ENCODE measurements at places on chromosomes 4 and X. TPM values are rescaled to one million over a fixed set of nuclear protein-coding genes. Genes with fewer than 3 reads are reported as not detected.

GRCh38 chrX:120147537-120147936 lies 10.9 kb upstream of the RHOXF2 start:
- DNase-seq, result no peak

- peak; percentile 97 for DNase-seq
Measured at GRCh38 chr4:145734576-145735346, 54.8 kb downstream of the C4orf51 start.

GRCh38 chr4:2043396-2044118 lies 15.6 kb upstream of the NAT8L start:
- DNase-seq, result no peak

DNA sequence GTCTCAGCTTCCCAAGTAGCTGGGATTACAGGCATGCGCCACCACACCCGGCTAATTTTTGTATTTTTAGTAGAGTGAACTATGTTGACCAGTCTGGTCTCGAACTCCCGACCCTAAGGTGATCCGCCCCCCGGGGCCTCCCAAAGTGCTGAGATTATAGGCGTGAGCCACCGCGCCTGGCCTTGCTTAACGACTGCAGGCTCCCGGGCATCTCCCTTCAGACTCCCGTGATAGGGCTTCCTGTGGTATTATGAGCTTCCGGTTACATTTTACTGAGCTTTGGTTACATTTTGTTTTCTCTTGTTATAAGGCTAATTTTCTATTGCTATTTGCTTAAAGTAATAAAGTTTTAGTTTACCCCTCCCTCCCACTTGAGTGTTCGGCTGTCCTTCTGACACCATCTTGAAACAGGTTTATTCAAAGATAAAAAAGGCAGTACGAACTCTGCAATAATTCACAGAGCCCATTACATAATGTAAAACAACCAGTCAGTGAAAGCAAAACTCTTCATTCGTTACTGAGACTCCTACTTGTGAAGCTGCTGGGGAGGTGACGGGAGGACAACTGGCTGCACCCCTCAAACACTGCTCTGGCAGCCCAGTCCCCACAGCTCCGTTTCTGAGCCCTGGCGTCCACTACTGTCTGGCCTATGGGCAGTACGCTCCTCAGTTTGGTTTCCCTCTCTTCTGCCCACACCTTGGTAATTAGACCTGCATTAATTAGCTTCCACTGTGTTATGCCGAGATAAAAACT lies 795.7 kb upstream of the SLIT2 start:
- DNase-seq, result no peak

CT45A1 gene
- not detected for total RNA-seq

SOX3 gene
- total RNA-seq, result not detected

Data from dermis blood vessel endothelial cell (primary cell).